ENCODE measurements at places on chromosomes 2 and 18.

DNA sequence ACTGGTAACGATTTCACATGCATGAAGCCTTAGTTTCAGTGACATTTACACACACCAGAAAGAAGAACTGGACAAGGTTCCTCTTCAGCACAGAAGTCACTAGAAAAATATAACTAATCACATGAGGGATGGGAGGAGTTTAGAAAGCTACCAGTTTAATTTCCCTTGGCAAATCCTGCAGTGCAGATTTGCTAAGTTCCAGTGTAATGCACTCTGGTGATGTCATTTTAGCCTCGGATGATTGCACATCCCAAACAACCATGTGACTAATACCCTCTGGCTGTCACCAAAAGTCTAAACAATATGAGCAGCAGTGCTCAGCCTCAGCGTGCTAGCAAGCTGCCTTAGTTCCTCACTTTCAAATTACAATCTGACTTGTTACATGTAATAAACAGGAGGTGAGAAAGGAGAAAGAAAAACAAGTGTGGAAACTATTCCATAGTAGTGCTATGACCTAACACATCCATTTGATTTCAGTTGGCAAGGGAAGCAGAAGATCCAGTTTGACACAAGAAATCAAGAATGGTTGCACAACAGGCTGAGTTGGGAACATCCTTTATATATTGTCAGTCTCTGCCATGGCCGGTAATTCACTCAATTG is 35.3 kb upstream of the PPP1CB start:
- peak; percentile 62 for DNase-seq

- no peak for DNase-seq
These were observed 541.2 kb downstream of the NUP35 start for GRCh38 chr2:183665425-183665824.

- no peak for DNase-seq
These were observed 46.3 kb downstream of the ANKMY1 start for GRCh38 chr2:240511351-240512108.

- no peak for DNase-seq
These were observed 118.9 kb upstream of the COL5A2 start for GRCh38 chr2:189298481-189298880.

GRCh38 chr2:233184669-233185068 is 66.8 kb upstream of the ATG16L1 start:
- DNase-seq = no peak

GRCh38 chr2:232458661-232459418 is 2.9 kb downstream of the ALPI start:
- DNase-seq = no peak

GRCh38 chr18:55795101-55795669 is 207.2 kb upstream of the TCF4 start:
- DNase-seq = no peak

DNA sequence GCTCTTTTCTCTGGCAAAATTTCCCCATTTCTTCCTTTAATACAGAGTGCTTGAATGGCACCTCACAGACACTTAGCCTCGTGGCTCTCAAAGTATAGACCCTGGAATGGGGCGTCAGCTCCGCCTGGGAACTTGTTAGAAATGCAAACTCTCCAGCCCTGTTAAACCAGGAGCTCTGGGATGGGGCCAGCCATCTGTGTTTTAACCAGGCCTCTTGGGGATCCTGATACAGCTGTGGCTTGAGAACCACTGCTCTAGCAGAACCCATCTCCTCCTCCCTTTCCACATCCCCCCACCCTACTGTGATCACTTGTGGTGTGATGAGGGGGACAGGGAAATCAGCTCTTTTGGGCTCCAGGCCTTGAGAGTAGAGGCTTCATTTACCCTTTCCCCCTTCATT is 15.9 kb downstream of the LTBP1 start:
- DNase-seq = no peak

DNA sequence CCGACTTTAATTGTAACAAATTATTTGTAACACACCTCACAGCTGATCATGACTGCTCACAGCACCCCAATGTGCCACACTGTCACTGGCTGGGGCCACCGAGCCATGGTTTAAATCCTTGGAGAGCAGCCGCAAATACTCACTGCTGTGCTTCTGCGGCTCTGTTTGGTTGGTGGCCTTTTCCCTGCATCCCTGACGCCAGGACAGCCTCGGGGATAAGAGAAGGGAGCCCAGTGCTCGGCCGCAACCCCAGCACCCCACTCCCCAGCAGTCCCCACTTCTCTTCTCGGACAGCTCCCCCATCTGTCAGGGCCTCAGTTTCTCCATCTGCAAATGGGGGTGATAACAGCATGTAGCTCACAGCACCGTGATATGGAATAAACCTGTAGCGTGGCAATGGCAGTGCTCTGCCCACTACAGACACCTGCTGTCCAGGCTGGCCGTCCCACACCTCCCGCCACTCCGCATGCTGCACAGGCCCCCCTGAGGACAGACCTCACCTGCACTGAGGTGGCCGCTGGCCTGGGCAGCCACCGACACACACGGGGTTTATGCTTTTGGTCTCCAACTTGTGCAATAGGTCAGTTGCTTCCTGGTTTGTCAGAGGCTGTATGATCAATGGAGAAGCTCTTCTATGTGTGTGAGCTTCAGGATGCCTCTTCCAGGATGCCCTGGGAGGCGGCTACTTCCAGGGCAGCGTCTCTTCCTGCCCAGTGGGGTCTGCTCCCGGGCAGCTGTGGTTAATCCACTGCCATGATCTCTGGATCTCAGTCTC is 87.1 kb downstream of the NDUFA10 start:
- DNase-seq = no peak

DNA sequence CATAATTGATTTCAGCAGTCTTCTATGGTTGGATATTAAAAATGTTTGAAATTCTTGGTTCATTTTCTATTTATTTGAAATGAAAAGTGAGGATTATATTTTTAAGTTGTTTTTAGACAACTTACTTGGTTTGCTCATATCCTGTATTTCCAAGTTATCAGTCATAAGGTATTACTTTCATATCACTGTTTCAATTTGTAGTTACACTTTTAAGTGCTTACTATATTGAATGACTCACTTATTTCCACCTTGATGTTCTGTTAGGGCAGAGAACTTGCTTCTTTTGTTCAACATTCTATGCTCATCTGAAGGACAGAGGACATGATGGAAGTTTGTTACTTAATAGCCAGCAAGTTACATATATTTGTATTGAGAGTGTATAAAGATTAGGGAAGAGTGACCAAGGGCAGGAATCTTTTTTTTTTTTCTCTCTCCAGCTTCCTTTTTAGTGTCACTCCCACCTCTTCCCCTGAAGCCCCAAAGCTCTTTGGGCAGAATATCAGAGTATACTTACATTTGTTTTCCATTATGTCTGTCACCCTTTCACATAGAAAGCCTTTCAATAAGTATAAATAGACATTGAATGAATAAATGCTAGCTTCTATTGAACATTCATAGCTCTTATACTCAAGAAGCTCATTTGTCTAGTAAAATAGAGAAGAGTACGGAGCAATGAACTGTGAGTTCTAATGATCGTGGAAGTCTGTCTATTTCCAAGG is 28.1 kb downstream of the PIK3C3 start:
- no peak for DNase-seq

DNA sequence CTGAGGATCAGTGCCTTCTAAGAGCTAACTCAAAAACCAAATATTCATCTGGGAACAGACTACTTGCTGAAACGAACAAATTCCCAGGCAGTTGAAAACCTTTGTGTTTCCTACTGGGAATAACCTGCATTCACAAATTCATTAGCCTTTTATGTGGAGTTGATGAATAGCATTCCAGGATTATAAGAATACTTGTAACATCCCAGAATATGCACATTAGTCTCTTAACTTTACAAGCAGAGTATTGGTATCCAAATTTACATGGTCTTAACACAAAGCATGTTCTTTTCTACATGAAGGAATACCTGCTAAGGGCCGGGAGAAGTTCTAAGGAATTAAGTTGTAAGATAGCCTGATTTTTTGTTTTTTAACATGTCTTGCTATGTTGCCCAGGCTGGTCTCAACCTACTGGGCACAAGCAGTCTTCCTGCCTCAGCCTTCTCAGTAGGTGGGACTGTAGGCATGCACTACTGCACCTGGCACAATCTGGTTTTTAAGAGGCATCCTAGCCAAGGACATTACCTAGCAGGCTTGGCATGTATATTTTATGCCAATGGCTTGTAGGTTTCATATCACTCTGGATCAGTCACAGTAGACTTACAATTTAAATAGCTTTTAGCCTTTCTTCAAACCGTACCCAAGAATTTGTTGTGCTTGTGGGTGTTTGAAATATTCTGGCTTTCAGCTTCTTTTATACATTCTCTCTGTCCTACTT is 50.7 kb downstream of the MGAT5 start:
- DNase-seq = no peak

- no peak for DNase-seq
These were observed 3.5 kb downstream of the RNF149 start for GRCh38 chr2:101305035-101305434.

- no peak for DNase-seq
These were observed 2.6 kb downstream of the KDM3A start for GRCh38 chr2:86443631-86444350.

GRCh38 chr2:58739033-58739432 is 497.9 kb upstream of the FANCL start:
- no peak for DNase-seq

DNA sequence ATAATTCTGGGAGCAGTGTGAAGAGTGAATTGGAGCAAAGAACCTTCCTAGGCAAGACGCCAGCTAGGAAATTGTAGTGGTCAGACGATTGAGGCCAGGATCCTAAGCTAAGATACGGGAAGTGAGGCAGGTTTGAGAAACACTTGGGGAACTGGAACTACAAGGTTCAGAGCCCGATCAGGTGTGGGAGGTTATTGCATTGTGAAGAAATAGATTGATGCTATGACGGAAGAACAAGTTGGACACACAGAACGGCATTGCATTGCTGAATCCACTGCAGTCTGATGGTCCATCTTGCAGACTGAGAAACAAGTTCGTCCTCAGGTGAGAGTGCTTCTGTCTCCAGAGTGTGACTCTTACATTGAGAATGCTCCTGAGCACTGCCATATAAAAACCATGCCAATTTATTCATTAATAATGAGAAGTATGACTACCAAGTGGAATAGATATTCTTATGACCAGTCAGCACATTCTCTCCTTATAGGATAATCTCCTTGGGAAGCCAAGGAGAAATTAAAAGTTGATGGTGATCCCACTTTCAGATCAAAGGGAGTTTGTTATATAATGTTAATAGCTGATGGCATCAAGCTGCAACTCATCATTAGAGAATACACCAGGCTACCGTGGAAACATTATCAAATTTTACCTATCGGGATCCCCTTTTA is 30.9 kb downstream of the ANTXR1 start:
- no peak for DNase-seq

DNA sequence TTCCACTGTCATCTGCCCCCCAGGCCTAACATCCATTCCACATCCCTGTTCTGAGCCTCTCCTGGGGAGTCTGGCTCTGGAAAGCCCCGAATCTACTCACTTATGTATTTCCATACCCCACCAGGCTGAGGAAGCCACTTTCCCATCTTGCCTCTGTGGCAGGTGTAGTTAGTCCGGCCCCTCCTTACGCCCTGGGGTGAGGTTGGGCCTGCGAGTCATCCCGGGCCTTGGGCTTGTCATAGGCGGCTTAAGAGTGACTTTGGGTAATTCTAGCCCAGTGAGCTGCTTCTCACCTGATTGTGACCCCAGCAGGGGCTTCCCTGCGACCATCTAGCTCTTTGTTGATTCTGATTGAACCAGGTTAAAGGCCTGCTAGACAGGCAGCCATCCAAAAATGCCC is 21.1 kb downstream of the PCARE start:
- DNase-seq = peak; percentile 9

- no peak for DNase-seq
These were observed 39.6 kb upstream of the NEMP2 start for GRCh38 chr2:190574169-190574568.

- DNase-seq = peak; percentile 8
These were observed 87.6 kb downstream of the METTL8 start for GRCh38 chr2:171345971-171346722.

DNA sequence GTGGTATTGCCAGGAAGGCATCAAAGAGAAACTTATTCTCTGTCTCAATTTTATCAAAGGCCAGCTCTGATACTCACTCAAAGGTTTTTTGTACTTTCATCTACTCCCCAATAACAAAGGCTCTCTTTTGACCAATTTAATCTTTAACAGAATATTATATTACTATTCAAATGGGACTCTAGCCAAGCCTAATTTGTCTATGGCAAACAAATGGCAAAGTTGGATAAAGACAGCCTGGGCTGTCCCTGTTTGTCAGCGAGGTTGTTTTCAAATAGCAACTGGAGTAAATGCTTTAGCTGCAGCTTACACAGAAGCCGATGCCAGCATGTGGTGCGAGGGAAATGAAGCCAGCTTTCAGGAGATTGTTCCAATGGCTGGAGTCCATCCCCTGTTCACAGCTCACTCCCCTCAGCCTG is 80.1 kb upstream of the CTNNA2 start:
- no peak for DNase-seq

DNA sequence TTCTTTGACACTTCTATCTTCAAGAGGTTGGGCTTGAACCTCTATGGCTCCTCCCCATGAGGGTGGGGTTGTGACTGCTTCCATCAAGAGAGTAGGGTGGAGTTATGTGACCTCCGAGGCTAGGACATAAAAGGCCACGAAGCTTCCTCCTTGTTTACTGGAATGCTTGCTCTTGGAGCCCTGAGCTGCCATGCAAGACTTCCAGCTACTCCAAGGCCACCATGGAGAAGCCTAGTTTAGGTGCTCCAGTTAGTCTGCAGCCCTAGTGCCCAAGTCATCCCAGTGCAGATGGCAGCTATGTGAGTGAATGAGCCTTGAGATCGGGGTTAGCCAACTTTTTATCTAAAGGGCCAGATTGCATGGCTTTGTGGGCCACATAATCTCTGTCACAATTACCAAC is 2.4 kb upstream of the MERTK start:
- DNase-seq = peak; percentile 16

DNA sequence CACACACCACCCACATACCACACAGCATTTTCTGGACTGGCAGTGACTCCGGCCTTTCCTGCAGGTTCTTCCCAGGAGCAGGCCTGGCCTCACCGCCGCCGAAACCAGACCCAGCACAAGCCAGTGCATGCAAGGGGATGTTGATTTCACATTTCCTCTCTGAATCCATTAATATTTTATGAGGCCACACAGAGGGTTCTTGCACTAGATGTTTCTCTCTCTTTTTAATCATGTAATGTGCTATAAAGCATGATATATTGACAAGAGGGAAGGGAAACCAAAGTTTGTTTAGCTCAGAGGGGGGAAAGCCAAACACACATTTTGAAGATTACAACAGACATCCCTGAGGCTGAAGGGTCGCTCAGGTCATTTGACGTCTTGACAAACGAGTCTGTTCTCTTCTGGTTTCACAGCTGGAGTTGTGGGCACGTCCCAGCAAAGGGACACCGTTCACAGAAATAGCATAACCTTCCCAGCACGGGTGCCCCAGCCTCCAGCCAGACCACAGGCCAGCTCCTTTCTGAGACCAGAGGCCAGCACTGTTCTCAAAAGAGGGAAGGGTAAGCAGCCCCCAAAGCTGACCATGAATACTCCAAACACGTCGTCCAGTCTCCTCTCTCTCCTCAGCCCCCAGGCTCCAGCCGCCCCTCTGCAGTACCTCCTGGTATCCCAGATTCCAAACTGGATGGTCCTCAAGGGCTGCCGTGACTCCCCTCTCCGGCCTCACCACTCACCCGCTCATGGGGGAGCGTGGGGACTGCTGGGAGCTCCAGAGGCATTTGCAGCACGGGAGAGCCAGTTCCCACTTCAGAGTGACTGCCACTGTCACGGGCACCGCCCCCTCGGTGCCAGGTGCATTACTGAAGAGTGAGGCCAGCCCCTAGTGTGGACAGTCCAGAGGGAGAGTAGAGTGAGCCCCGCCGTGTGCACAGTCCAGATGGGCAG is 340.3 kb upstream of the SALL3 start:
- no peak for DNase-seq

GRCh38 chr2:12883906-12884305 is 167.2 kb downstream of the TRIB2 start:
- DNase-seq = no peak

GRCh38 chr18:60975420-60975819 is 357.8 kb upstream of the CDH20 start:
- no peak for DNase-seq
